Progenitor cell of endocrine pancreas (in vitro differentiated cells): ENCODE measurements at places on chromosomes 6 and 20. TPM values are rescaled to one million over a fixed set of nuclear protein-coding genes. Genes with fewer than 3 reads are reported as not detected.

DAAM2 gene
- total RNA-seq, result 6.3 and 6.6 TPM in 2 replicates

DNA sequence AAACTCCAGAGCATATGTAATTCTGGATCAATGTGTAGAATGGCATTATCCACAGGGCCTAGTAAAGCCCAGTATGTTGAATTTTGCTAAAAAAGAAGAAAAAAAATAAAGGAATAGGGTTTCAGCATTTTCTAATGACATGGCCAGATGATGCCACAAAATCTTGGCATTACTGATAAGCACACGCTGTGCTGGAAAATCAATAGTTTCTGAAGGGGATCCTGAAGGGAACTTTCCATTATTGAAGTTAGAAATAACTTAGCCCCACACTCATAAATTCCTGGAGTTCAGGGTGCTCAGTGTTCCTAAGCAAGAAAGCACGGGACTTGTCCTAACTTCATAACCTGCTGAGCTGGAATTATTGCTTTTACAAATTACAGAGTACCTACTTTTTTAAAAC is 10.8 kb downstream of the TENT5A start:
- no peak for DNase-seq

- DNase-seq, result no peak
Observed at GRCh38 chr6:38504996-38505395, 134.7 kb downstream of the BTBD9 start.

DNA sequence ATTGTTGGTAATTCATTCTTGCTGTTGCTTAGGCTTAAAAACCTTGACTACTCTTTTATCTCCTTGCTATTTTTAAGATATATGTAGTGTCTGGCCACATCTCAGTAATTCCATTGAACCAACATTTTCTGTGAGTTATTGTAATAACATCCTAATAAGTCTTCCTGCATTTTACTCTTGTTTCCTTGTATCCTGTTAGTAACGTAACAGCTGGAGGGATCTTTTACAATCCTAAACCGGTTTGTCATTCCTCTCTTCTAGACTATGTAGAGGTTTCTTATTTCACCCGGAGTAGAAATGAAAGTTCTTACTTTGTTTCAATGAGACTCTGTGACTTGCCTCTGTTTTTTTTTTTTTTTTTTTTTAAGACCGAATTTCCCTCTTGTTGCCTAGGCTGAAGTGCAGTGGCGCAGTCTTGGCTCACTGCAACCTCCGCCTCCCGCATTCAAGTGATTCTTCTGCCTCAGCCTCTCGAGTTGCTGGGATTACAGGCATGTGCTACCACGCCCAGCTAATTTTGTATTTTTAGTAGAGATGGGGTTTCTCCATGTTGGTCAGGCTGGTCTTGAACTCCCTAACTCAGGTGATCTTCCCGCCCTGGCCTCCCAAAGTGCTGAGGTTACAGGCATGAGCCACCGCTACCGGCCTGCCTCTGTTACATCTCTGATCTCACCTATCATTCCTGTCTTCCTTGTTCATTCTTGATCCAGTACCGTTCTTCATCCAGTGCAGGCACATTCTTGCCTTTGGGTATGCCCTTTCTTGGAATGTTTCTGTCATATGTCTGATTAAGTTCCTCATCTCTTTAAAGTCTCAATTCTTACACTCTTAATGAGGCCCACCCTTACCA is 44.7 kb downstream of the NCOA3 start:
- DNase-seq, result no peak

DNA sequence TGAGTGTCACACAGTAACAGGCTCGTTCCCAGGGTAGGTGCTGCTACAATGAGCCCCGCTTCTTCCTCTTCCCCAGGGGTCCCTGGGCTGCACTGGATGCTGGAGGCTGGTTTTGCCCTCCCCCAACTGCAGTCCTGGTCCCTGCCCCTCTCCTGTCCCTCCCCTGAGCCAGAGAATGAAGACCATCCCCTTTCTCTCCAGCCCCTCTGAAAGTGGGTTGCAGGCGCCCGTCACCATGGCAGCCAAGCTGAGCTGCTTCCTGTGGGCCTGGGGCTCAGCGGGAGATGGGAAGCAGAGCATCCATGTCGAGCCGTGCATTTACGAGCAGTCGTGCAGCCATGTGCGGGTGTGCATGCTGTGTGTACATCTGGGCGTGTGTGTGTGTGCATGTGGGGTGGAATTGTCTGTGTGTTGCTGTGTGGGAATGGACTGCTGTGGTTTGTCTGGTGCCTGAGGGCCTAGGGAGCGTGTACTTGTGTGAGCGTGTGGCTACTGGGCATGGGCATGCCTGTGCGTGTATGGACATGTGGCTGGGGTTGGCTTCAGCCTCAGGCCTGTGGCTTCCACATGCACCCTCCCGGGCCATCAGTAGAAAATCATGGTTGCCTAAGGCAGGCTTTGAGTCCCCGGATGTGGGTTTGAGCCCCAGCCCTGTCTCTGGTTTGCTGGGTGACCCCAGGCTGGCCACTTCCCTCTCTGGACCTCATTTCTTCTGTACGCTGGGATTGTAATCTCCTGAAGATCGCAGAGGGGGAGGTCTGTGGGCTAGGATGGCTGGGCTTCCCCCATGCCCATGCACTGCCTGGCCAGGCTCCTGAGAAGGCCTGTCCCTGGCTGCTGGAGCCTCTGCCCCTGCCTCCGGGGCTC is 48.8 kb downstream of the SRC start:
- DNase-seq, result no peak

DNA sequence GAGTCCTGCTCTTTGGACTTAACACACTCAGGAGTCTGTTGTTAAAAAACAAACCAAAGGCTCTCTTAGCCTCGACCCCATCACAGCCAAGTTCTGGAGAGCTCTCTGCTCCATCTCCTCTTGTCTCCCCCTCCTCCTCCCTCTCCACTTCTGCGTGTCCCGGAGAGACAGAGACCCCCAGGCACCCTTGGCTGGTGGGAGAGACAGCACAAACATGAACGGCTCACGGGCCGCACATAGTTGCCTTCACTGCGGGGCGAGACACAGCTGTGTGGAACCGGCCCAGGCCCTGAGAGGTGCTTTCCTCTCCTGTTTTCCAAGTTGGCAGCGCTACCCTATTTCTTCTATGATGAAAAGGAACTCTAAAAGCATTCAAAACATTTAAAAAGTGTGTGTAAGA is 23.3 kb upstream of the MYT1 start:
- no peak for DNase-seq
